ENCODE measurements at places on chromosomes 5 and 9. TPM values are rescaled to one million over a fixed set of nuclear protein-coding genes. Genes with fewer than 3 reads are reported as not detected.

Gene NEUROG1
- total RNA-seq = not detected

Gene TRPM6
- total RNA-seq = under 0.01 TPM

Gene KIF12
- under 0.01 TPM for total RNA-seq

Gene OR13C3
- total RNA-seq = not detected

Gene IFNA14
- total RNA-seq = not detected

Gene LRRC19
- not detected for total RNA-seq

Gene PCDHA8
- total RNA-seq = 0.15 TPM

Gene OGN
- not detected for total RNA-seq

Gene MELK
- 28.3 TPM for total RNA-seq
